ENCODE measurements at places on chromosomes 3 and 15.

DNA sequence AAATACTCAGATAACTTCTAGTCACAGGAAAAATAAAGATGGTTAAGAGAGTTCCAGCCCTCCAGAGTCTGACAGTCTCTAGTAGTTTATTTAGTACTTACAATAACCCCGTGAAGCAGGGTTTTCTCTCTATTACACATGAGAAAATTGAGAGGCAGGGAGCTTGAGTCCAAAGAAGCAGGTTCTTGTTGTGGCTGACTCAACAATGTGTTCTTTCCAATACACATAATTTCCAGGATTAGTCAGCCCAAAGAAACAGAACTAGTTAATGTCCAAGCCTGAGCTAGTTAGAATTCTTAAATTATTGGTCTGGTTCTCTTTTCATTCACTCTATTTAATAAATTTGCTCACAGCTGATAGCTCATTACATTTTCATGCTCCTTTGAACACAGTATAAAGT lies 49.9 kb downstream of the ALDH1A2 start:
- DNase-seq, result no peak

GRCh38 chr3:52242039-52242438 lies 3.1 kb upstream of the TWF2 start:
- DNase-seq, result no peak

GRCh38 chr15:96435022-96435421 lies 104.5 kb downstream of the NR2F2 start:
- no peak for DNase-seq

DNA sequence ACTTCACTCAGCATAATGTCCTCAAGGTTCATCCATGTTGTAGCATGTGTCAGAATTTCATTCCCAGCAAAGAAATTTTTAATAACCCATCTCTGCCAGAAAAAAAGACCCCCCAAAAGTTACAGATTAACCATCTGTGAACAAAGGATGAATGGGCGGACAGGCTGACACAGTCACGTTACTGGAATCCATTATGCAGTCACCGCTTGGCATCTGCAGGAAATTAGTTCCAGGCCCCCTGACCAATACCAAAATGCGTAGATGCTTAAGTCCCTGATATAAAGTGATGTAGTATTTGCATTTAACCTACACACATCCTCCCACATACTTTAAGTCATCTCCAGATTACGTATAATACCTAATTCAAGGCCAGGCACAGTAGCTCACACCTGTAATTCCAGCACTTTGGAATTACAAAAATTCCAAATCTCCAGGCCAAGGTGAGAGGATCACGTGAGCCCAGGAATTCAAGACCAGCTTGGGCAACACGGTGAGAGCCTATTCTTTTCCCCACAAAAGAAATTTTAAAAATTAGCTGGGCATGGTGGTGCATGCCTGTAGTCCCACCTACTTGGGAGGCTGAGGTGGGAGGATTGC lies 1.5 kb upstream of the SLC12A8 start:
- DNase-seq, result no peak

DNA sequence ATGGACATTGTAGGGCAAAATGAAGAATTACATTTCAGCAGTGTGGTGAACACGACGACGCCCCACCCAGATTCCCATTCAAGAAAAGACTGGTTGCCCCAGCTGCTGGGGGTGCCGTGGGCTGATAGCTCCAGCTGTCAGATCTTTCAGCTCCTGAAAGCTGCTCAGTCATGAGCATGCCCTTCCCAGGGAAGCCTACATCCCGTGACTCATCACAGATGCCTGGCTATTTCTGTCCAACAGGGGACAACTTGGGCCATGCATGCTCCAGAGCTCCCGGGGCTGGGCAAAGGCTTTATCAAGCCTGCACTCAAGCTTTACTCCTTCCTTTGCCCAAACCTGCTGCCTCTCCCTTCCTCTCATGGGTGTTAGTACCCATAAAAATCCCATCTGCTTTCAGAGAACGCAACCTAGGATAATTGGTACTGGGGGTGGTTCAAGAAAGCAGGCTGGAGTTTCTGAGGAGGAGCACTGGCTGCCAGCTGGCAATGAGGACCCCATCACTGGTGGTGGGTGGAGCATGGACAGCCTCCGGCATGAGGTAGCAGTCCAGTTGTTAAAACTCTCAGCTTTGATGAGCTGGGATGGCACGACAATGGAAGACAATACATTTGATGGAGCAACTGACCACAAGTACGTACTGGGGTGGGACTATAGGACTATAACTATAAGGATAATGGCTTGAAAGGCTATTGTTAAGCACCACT lies 16.4 kb upstream of the ST8SIA2 start:
- DNase-seq, result no peak

DNA sequence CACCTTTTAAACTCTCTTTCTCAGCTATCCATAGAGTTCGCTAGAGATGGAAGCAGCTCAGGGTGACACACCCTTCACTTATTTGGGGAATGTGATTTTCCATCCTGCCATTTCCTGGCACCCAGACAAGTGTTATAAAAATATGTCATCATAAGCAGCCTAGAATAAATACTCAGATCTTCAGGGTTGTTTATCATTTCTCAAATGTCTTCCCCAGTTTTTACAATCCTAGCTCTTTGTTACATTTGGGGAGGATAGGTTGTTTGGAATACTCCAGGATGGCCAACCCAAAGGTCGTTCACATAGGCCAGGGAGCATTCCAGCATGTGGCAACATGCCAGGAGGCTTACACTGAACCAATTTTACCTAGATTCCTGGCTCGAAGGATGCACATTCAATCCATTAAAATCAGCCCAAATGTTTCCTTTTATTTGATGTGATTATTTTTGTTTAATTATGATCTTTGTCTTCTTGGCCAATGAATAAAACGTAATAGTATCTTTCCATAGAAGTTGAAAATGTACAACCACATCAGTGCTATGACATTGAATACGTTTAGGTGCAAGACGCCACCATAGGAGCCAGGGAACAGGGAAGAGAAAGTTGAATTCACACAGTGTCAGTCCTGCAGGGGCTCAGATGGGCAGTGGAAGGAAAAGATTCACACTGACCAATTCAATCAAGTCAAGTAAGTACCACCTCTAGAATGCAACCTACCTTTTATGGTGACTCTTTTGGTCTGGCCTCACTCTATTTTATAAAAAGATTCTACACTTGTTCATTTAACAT lies 537.7 kb upstream of the MDFIC2 start:
- no peak for DNase-seq

GRCh38 chr3:195001961-195002861 lies 268.7 kb downstream of the XXYLT1 start:
- no peak for DNase-seq

DNA sequence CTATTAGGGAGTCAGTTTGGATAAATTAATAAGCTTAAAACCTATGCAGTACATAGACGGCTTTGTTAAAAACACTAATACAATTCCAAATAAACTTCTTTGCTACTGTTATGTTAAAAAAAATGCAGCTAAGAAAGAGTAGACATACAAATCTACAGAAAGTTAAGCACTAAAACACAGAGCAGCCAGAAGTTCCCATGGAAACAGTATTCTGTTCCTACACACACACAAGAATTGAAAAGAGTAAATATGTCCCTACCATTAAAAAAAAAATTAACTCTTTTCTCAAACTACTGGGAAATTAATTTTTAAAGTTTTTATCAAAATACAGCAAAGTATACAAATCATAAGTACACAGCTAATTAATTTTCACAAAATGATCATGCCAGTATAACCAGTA lies 71.6 kb downstream of the CLASP2 start:
- no peak for DNase-seq

- no peak for DNase-seq
Observed at GRCh38 chr15:80414546-80415357, 10.6 kb downstream of the ARNT2 start.

GRCh38 chr3:55044486-55044885 lies 116.6 kb upstream of the LRTM1 start:
- no peak for DNase-seq

GRCh38 chr3:140292170-140292569 lies 357.2 kb downstream of the CLSTN2 start:
- no peak for DNase-seq

GRCh38 chr3:134300520-134300919 lies 49.9 kb upstream of the RYK start:
- no peak for DNase-seq

DNA sequence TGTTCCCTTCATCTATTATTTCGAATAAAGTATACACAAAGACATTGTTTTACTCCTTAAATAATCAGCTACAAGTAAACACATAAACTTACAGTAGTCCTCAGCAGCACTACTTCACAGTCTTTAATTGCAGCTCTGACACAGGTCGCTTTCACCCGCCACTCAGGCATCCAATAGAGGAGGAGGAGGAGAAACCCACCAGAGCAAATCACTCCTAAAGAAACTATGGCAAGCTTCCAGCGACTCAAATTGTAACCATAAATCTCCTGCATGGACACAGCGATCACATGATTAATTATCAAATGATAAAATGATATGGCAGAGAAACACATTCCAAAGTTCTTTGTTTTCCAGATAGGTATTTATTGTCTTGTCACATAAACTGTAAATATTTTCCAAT lies 26.2 kb downstream of the ATP13A3 start:
- DNase-seq, result no peak

- DNase-seq, result no peak
Observed at GRCh38 chr15:40792394-40792793, 14.5 kb upstream of the ZFYVE19 start.

DNA sequence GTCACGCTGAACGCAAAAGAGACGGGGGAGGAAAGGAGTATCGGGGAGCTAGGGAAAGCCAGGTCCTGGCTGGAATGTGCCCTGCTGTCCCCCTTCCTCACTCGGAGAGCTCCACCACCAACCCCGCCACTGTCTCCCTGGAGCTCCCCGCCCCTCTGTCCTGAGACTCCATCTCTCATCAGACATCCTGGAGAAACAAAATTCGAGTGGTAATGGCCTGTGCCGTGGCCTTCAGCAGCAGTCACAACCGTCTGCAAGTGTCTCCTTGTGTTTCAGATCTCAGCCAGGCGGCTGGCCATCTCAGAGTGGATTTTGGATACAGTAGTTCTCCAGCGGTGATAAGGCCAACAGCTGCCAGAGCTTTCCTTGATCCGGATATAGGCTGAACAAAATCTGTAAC lies 76.9 kb downstream of the OCA2 start:
- no peak for DNase-seq

DNA sequence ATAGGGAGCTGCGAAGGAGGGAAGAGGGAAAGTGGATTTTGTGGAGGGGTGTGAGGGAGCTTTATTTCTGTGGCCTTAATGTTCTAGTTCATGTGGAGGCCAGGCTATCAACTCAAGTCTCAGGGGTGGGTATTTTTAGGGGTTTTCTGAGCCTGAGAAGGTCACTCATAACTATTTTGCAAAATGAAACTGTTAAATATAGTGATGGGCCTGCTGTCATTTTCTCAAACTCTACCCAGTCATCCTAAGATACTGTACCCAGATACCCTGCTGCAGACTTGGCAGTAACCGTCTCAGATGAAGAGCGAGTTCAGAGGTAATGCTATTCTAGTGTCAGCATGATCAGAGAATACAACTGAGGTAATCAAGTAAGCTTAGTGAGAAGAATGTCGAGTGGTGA lies 545.0 kb upstream of the TBL1XR1 start:
- no peak for DNase-seq

DNA sequence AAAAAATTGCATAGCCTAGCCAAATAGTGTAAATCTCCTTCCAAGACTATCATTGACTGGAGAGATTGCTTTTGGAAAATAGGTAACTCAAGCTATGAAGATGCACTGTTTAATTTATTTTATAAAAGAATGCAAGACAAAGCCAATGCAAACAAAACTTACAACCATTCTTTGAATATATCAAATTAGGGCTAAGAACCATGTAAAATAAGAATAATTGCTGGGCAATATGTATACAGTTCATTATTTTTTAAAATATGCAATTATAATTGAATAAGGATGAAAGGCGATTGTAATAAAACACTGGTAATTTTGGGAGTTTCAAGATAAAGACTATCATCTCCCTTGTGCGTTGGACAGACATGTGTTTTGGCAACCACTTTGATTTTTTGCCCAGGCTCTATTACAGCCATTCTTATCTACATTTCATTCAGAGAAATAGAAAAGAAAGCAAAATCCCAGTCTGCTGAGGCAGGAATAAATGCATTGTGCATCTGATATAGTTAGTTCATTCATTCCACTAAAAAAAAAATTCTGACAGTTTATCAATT lies 242.3 kb upstream of the ROBO1 start:
- DNase-seq, result no peak

GRCh38 chr3:116966649-116967048 lies 257.1 kb downstream of the TUSC7 start:
- DNase-seq, result no peak

DNA sequence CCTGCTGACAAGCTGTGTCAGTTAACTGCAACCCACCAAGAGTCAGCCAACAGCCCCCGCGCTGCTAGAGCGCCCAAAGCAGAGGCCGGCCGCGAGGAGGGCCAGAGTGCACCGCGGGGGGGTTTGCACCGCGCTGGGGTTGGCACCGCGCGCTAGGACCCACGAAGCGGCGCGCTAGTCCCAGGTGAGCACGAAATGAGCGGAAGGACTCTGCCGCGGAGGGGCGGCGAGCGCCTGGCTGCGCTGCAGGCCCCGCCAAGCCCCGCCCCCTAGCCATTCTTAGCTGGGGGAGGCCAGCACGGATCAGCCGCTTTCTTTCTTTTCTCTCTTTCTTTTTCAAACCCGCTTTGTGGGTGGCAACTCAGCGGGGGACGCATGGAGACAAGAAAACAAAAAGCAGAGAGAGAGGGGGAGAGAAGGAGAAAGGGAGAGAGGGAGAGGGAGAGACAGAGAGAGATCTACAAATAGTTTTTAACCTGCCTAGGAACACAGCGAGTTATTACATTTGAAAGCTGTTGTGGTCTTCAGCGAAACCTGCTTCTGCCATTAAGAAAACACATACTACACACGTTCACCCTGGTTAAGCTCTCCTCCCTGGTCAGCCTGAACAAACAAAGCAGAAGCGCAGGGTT lies 6.9 kb upstream of the FOXB1 start:
- DNase-seq, result no peak

DNA sequence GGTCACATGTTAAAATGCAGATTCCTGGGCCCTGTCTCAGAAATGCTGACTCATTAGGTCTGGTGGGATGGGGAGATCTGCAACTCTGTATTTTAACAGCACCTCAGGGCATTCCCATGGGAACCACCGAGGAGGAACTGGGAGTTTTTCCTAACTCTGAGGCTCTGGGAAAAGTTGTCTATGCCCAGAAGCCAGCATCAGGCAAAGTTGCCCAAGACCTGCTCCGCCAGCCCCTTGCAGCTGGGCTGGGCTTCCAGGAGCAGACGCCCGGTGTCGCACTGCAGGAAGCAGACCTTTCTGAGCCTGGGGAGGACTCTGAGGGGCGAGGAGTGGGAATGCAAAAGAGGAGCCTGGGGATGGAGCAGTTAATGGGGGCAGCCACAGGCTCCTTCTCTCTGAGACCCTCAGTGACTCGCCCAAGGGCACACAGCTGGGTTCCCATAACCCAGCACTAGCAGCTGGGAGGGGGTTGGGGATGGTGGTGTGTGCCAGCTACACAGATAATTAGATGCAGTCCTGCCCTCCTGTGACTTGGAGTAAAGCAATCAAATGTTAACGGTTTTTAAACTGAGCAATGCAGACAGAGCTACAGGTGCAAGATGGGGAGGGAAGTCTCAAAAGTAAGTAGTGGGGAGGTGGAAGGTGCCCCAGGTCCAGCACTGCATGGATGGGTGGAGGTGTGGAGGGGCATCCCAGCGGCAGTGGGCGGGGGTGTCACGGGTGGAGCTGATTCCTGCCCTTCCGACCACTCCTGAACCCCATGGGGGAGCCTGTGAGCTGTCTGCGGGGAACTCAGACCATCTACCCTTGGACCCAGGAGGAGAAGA lies 100.4 kb downstream of the LSM3 start:
- no peak for DNase-seq

GRCh38 chr3:187342255-187342654 lies 25.9 kb upstream of the RTP4 start:
- DNase-seq, result no peak

All from stimulated activated CD8-positive, alpha-beta memory T cell treated with anti-CD3 and anti-CD28 coated beads, Interleukin-4, amount 100 ng/mL, for 1 hour (primary cell).